ENCODE measurements at places on chromosomes 2 and 18.

DNA sequence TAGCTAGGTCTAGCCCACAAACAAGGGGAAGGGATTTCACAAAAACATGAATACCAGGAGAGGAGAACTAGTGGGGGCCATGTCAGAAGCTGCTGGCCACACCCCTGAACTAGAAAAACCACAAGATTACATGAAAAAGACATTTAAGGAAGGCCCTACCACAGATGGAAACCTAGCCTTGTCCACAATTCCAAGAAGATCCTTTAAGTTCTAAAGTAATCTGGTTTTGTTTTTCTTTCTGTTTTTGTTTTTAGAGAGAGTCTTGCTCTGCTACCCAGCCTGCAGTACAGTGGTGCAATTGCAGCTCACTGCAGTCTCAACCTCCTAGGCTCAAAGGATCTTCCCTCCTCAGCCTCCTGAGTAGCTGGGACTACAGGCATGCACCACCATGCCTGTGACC, 34.2 kb upstream of the CAB39 start:
- no peak for DNase-seq

DNA sequence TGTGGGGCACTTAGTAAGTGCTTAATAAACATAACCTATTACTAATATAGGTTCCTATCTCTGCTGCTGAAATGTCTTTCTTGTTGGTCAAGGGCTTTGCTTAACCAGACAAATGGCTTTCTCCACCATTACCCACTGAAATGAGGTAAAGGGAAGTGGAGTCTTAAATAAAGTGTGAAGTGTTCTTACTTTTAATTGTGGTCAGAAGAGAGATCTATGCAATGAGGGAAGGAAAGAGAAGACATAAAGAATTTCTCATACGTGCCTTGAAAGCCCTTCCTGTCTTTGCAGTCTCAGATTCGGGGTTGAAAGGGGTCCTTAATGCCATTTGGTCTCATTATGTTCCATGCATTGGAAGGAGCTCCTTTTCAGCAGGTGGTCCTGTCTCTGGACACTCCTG, 6.9 kb upstream of the CXCR4 start:
- no peak for DNase-seq

DNA sequence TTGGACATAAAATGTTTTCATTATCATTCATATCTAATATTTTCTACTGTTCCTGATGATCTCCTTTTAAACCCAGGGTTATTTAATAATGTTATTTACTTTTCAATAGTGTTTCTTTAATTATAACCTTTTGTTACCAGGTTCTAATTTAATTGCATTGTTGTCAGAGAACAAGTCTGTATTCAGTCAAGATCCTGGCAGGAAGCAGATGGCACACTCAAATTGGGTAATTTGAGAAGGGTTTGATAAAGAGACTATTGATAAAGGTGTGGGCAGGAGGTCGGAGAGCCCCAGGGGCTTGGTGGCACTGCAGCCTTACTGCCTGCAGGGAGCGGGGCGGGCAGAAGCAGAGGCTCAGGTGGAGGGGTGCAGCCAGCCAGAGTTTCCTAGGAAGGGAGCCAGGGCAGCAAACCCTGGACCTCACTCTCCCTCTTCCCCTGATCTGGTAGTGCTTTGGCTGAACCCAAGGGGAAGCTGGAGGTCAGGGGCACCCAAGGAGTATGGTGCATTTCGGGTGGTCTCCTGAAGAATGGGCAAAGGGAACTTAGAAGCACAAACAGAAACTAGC, 2.3 kb upstream of the KIF1A start:
- no peak for DNase-seq

DNA sequence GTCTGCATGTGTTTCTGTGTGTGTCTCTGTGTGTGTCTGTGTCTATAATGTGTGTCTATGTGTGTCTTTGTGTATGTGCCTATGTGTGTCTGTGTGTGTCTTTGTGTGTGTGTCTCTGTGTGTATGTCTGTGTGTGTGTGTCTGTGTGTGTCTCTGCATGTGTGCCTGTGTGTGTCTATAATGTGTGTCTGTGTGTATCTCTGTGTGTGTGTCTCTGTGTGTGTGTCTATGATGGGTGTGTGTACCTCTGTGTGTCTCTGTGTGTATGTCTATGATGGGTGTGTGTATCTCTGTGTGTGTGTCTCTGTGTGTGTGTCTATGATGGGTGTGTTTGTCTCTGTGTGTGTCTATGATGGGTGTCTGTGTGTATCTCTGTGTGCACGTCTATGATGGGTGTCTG, 126.2 kb upstream of the GPC1 start:
- no peak for DNase-seq

GRCh38 chr2:136319237-136319636, 201.3 kb upstream of the CXCR4 start:
- no peak for DNase-seq

DNA sequence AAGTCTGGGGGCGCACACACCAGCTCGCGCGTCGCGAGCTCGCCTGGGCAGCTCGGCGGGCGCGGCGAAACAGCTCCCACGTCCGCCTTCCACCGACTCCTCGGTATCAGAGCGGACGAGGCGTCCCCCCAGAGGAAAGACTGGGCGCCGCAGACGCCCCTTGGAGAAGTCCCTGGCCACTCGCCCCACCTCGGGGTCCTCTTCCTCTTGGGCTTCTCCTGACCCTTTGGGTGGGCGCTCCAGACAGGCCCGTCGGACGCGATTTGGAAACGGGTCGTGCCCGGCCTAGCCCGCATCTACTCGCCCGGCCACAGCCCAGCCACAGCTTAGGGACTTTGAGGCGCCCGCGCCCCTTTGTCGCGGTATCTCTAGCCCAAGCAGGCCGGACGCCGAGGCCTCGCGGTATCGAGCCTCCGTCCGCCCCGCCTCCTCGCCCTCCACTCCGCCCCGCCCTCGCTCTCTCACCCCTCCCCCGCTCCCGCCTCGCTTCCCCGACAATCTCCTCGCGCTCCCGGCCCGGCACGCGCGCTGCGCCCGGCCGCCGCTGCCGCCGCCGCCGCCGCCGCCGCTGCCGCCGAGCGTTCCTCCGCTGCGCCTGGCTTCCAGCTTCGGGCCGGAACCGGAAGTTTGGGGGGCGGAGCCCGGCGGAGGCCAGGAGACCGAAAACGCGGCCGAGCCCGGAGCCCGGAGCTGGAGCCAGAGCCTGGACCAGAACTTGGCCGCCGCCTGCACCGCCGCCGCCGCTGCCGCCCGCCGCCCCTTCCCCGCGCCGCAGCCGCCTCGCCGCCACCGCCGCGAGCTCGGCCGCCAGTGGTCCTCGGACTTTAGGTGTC, 749 bp upstream of the ACVR2A start:
- peak; percentile 98 for DNase-seq

DNA sequence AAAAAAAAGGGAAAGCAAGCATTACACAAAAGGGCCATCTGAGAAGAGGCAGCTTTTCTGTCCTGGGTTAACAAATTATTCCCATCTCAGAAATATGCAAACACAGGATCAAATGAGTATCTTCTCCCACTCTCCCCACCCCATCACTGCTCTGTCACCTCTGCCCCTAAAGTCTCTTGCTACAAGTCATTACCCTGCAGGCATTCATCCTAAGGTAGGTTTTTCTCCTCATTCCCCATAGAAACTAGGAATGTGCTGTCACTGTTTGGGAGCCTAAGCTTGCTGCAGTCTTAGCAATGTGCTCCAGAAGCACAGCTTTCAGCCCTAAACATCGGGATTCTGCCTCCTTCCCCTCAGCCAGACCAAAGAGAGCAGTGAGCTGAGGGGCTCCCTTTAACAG, 3.6 kb downstream of the LRRTM1 start:
- no peak for DNase-seq

- DNase-seq = no peak
These were observed 5.1 kb downstream of the SMIM21 start for GRCh38 chr18:75422341-75422910.

DNA sequence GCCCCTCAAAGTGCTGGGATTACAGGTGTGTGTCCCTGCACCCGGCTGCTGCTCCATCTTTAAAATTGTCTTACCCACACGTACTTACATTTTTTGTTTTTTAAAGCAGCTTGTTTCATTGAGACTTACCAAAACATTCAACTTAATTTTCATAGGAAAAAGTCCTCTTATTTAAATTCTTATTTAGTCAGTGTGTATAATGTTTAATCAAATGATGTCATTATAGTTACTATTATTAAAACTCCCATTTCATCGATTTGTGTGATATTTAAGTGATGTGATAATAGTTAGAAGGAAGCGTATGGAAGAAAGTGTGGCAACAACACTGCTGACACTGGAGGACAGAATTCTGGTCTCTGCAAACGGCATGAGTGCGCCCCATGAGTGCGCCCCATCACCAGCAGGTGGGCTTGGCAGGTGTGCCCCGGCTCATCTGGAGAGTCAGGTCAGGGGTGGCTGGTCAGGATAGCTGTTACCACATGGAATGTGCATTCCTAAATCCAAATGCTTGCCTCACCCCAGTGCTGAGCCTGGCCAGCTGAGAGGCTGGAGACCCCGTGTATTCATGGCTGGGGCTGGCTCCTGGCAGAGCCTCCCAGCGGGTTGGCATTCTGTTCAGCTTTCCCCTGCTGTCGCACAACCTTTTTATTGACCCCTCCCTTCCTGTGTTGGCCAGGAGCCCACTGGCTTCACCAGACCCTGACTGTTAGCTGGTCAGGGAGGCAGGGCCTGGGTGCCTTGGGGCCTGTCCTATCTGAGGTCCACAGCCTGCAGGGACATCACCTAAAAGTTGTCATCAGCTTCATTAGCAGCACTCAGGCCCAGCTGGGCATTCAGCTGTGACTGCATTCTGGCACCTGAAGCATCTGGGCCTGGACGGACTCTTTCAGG, 79.7 kb downstream of the AGAP1 start:
- no peak for DNase-seq

DNA sequence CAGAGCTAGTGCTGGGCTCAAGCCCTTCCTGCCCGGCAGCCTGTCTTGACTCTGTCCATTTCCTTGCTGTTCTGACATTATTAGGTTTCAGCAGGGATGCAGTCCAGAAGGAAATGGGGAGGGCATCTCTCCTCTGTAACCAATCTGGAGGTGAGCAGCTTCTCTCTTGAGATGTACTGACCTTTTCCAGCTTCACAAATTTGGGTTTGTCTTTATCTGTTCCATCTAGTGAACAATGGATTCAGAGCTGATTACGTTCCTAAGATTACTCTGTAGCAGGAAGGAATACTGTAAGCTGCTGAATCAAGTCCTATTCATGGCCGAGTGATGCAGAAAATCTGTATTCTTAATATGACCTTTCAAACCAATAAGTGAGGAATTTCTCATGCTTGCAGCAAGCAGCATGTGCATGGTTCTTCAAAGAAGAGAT, 11.0 kb downstream of the PLA2R1 start:
- no peak for DNase-seq

DNA sequence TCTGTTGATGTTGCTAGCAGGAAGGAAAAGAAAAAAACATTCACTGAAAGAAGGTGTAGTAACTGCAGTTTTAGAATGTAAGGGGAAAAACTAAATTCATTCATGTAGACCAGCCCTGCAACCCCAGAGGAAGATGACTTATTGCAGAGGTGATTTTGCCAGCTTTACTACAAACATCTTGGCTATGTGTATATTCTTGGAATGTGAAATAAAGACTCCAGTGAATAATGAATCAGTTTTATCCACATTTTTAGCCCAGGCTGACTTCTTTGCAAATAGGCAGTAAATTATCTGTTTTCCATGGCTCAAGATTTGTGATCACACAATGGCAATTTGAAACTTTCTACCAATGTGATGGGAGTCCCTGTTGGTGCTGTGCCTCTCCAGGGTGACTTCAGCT, 206.1 kb upstream of the SETBP1 start:
- no peak for DNase-seq

DNA sequence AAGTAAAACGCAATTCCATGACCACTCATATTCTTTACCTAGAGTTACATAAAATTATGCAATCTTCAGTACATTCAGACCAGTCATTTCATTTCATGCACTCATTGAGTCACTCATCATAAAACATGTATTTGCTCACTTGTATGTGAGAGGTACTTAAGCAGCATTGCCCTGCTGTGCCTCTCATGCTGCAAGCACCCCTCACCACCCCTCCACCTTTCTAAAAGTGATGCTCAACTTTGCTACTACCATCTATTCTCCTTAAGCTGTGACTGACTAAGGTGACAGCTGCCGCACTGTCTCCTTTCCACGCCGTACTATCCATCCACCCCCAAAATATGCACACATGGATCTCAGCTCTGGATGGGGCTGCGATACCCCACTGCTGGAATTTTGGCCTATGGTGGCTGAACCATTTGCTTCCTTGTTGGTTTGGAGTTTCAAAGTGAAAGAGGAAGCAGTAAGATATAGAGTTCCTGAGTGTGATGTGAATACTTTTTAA, 7.2 kb downstream of the ARHGAP25 start:
- no peak for DNase-seq
